NCI-H460 (cell line): ENCODE measurements at places on chromosomes 5 and 9. TPM values are rescaled to one million over a fixed set of nuclear protein-coding genes. Genes with fewer than 3 reads are reported as not detected.
A peak's percentile ranks its signal among the peaks of the same experiment; 100 is the strongest.

The MEIKIN gene
- not detected in 2 replicates for total RNA-seq

GRCh38 chr5:80825786-80826460 lies 134.2 kb upstream of the RASGRF2 start:
- no peak for DNase-seq

DNA sequence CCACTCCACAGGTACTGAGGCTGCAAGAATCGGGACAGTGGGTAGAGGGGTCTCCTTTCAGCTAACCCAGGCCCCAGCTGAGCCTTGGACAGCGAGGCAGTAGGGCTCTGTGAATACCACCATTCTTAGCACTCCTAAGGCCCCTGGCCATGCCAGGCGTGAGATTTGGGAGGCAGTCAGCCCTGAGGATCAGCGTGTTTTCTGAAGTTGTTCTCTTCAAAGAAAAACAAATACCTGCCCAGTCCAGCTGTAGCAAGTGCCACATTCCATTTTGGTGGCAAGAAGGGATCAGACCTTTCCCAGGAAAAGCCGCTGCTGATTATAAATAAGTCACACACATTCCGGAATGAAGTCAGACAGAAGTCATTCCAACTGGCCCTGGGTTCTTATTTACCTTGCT lies 47.8 kb downstream of the RALGPS1 start:
- DNase-seq, result no peak

The PCDHGA1 gene
- 0.72 and 1.6 TPM in 2 replicates for total RNA-seq

DNA sequence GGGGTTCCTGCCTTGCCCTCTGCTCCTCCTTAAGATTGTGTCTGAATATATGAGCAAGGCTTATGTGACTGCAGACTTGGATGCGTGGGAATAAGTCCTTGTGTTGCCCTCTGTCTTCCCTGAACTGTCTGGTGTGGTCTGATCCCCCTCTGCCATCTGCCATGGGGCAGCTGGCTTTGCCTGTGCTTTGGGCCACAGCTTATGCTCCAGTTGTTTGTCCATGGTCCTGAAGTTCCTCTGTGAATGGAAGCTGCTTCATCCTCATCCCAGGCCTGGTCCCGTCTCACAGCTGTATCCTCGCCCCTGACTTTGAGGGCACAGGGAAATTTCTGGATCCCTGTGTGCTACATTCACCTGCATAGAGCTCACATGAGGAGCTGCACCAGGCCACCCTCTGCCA lies 14.7 kb downstream of the IL31RA start:
- no peak for DNase-seq

The COL5A1 gene
- total RNA-seq, result 1.6 and 2.1 TPM in 2 replicates

- DNase-seq, result no peak
These were observed 974 bp downstream of the CCDC69 start for GRCh38 chr5:151222790-151223446.

The RAPGEF1 gene
- total RNA-seq, result 27.7 and 28.7 TPM in 2 replicates

The SOX30 gene
- total RNA-seq, result not detected in 2 replicates

DNA sequence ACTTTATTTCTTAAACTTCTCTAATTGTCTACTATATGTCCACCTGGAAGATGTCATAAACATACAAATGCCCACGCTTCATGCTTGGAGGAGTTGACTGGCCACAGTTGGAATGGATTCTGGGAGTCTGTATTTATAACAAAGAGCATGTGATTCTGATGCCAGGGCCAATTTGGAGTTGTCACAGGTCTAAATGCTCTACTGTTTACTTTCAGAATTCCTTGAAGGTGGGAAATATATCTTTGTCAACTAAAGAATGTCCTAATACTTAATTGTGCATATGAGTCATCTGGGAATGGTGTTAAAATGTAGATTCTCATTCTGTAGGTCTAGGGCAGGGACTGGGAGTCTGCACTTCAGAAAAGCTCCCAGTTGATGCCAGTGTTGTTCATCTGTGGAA lies 196.1 kb downstream of the ANXA1 start:
- DNase-seq, result no peak

The CARTPT gene
- total RNA-seq, result not detected in 2 replicates

GRCh38 chr9:136285501-136286358 lies 18.2 kb downstream of the CCDC187 start:
- DNase-seq, result no peak

- DNase-seq, result no peak
These were observed 45.9 kb upstream of the MAN2A1 start for GRCh38 chr5:109643791-109644350.

GRCh38 chr9:130692321-130692720 lies 1.3 kb upstream of the EXOSC2 start:
- no peak for DNase-seq

GRCh38 chr9:116260531-116260930 lies 106.9 kb downstream of the PAPPA start:
- no peak for DNase-seq

- DNase-seq, result no peak
These were observed 25.3 kb upstream of the SLC31A2 start for GRCh38 chr9:113125386-113126035.

The OR13C3 gene
- total RNA-seq, result not detected in 2 replicates

GRCh38 chr9:97480749-97481148 lies 20.7 kb upstream of the TMOD1 start:
- DNase-seq, result no peak

- peak; percentile 9 for DNase-seq
These were observed 45.4 kb downstream of the TAF11L14 start for GRCh38 chr5:17679597-17680203.

The ATP10B gene
- total RNA-seq, result not detected in 2 replicates

- no peak for DNase-seq
These were observed 38.9 kb downstream of the ADAMTS16 start for GRCh38 chr5:5179079-5179478.

- DNase-seq, result no peak
These were observed 389.1 kb downstream of the ADGRV1 start for GRCh38 chr5:90947667-90948066.

DNA sequence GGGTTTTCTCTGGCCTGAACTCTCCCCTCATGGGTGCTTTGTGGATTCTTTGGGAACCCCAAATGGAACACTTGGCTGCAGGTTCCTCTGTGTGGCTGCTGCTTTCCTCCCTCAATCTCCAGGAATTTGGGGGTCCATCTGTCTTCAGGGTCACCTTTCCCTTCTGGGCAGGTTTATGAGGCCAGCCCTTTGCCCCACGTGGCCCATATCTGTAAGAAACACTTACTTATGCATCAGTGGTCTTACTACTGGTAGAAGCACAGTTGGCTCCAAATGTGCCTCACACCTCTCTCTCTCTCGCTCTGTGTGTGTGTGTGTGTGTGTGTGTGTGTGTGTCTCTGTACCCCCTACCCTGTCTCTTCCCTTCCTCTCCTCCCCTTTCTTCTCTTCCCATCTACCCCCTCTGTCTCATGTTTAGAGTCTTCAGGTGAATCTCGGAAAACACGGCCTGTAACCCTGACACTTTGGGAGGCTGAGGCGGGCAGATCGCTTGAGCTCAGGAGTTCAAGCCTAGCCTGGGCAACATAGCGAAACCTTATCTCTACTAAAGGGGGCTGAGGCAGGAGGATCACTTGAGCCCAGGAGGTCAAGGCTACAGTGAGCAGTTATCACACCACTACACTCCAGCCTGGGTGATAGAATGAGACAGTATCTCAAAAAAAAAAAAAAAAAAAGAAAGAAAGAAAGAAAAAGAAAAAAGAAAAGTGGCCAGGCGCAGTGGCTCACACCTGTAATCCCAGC lies 26.8 kb downstream of the C5orf15 start:
- no peak for DNase-seq

The FSTL4 gene
- total RNA-seq, result 14.3 and 15.0 TPM in 2 replicates

The CDHR2 gene
- total RNA-seq, result not detected in 2 replicates

GRCh38 chr9:91534374-91534773 lies 110.7 kb upstream of the NFIL3 start:
- DNase-seq, result no peak

DNA sequence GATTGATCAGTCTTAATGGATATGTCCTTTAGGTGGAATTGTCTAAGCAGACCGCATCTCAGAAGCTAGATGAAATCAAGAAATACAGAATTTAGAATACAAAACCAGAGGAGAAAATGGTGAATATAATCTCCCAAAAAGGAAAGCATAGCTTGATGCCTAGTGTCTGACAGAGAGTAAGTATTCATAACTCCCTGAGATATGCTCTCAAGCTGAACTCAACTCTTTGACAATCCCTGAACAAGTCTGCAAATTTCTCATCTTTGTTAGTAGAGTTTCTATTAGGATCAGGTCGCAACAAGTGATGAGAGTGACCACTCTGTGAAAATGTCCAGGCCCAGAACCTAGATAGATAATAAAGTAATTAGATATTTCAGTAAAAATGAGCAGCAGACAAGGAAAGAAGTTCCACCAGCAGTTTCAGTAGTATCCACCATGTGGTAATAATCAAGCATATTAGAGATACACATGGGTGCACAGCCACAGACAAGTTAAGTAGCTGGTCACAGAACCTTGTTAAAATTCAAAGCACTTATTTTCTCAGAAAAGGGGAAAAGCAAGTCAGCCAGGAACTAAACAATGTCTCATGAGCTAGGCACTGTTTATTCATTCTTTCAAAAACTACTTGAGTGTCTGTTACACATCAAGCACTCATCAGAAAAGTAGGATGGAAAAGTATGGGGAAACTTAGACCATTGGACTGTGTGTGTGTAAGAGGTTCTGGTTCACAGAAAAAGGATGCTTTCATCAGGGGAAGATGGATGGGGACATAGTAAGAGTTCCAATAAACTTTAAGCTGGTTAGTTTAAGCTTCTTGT lies 481.5 kb upstream of the TUSC1 start:
- DNase-seq, result no peak

The C6 gene
- not detected in 2 replicates for total RNA-seq

The KCNV2 gene
- total RNA-seq, result not detected in 2 replicates
